ENCODE measurements at places on chromosomes 6 and 20. TPM values are rescaled to one million over a fixed set of nuclear protein-coding genes. Genes with fewer than 3 reads are reported as not detected.

DNA sequence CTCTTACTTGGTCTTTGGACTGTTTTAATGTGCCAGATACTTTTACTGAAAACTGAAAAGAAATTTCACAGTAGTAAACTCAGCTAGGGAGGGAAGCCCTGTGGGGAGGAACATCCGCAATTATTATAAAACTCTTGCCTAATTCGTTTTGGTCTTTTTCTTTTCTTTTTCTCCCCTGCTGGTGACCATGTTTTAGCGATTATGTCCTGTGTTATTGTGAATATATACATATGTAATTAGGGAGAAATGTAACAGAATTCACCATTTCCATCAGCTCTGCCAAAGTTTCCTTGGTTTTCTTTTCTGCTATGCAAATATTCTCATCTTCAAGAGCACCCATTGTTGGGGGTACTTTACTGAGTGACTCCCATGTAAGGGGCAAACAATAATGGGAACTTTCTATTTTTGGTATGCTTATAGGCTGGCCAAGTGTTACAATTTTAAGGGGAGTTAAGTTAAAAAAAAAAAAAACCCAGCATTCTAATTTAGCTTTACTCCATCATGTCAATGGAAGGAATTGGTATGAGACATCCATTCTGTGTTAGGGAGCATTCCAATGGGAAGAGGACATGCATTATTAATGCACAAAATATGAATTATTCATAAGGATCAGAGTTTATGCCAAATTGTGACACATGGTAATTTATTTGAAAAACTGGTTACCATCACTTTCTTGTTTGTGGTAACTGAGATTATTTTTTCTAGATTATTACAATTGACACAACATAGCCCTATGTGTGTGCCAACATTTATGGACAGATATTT lies 2.0 kb downstream of the DOK5 start:
- H3K36me3 ChIP-seq: no peaks in the 10 kb centered on the region
- H3K4me1 ChIP-seq: no peaks in the 10 kb centered on the region
- H3K27ac ChIP-seq: no peak overlapping the region
- DNase-seq: no peak
- no peak overlapping the region for H3K4me3 ChIP-seq

DNA sequence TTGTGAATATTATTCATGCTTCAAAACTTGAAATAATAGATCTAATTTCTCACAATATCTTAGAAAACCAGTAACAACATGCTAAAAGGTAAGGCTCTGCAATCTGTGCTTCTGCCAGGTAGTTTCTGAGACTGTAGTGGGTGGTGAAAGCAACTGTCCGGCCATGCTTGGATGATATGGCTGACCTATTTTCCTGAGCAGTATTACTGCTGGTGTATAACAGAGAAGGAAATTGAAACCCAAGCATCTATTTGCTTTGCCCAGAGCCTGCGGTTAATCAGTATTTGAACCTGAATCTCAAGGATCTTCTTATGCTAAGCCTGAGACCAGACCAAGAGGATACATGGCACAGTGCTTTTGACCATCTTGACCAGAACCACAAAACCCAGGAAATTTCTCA lies 563.8 kb downstream of the COL12A1 start:
- H3K36me3 ChIP-seq: no peaks in the 10 kb centered on the region
- H3K4me1 ChIP-seq: no peaks in the 10 kb centered on the region
- H3K4me3 ChIP-seq: no peak overlapping the region
- H3K27ac ChIP-seq: no peak overlapping the region

DNA sequence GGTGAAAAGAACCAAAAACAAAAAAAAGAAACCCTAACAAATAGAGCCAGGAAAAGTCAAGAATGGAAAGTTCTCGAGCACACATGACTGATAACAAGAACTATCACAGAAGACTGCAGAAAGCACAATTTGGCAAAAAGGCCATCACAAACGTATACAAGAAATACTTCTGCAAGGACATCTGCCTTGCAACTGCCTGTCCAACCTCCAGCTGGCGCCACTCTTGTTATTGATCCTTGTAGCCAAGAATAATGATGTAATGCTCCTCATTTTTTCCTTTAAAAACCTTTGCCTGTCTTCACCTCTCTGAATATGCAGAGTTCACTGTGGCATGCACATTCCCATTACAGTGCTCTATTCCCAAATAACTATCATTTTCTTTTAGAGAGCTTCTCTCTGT lies 87.9 kb upstream of the BMP5 start:
- H3K4me3 ChIP-seq: no peak overlapping the region
- no peak for DNase-seq
- no peaks in the 10 kb centered on the region for H3K36me3 ChIP-seq
- no peaks in the 10 kb centered on the region for H3K27me3 ChIP-seq

Gene SNAP25
- 6.2 TPM for total RNA-seq

- no peaks in the 10 kb centered on the region for H3K27me3 ChIP-seq
- no peak for DNase-seq
- no peak overlapping the region for H3K27ac ChIP-seq
- H3K4me3 ChIP-seq: no peak overlapping the region
- no peaks in the 10 kb centered on the region for H3K36me3 ChIP-seq
Measured at GRCh38 chr6:11702500-11703130, 76.0 kb downstream of the ADTRP start.

Gene PRDM13
- not detected for total RNA-seq

Gene FGD2
- total RNA-seq: 49.5 TPM

DNA sequence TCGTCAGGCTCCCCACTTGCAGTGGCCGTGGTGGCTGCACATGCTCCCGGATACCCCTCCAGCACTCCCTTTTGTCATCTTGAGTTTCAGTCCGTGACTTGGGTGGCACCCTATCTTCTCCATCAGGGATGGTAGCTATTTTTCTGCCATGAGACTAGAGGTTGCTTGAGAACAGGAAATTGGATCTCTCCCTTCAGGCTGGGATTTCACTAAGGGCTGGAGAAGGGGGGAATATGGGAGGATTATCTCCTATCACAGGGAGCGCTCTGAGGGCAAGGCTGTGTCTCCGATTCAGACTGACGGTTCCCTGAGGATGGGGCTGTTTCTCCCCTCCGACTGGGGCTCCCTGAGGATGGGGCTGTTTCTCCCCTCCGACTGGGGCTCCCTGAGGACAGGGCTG lies 123.1 kb downstream of the MRPL14 start:
- peaks cover 19% of the 10 kb centered on the region for H3K4me1 ChIP-seq
- no peak overlapping the region for H3K4me3 ChIP-seq
- H3K27ac ChIP-seq: peak overlapping the region; percentile 23
- DNase-seq: no peak
- peaks cover 2% of the 10 kb centered on the region for H3K27me3 ChIP-seq

Gene ITPA
- 59.7 TPM for total RNA-seq

Gene MEP1A
- 0.09 TPM for total RNA-seq

DNA sequence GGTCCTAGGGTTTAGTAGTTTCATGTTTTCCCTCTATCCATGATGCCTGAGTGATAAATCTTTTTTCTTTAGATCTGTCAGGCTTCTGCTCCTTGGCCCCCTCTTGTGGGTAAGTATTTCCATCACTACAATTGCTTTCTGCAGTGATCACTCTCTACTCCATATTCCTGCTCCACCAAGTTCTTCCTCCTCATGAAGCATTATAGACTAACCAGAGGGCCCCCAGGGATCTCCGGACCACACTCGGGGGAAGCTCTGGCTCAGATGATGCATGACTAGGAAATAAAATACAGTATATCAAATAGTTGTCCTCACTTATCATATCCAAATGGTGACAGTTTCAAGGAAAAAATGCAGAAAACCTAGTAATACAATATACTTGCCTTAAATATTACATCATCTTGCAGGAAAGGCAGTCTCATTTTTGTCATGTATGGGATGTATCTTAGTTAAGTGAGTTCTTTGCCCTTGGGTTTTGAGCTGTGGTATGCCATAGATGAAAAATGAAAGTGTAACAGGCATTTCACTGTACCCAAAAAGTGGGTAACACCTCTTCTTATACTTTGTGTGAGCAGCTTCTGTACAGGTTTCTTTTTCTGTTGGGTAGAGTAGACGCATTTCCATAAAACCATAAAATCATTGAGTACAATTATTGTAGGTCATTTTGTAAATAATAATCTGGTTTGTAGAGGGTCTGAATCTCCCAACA lies 200.9 kb upstream of the EYA4 start:
- H3K4me1 ChIP-seq: no peaks in the 10 kb centered on the region
- H3K4me3 ChIP-seq: no peak overlapping the region
- peak; percentile 9 for DNase-seq
- no peaks in the 10 kb centered on the region for H3K36me3 ChIP-seq

- H3K27ac ChIP-seq: no peak overlapping the region
- DNase-seq: no peak
- H3K27me3 ChIP-seq: no peaks in the 10 kb centered on the region
- no peaks in the 10 kb centered on the region for H3K36me3 ChIP-seq
Measured at GRCh38 chr20:50765674-50766073, 29.2 kb upstream of the BCAS4 start.

DNA sequence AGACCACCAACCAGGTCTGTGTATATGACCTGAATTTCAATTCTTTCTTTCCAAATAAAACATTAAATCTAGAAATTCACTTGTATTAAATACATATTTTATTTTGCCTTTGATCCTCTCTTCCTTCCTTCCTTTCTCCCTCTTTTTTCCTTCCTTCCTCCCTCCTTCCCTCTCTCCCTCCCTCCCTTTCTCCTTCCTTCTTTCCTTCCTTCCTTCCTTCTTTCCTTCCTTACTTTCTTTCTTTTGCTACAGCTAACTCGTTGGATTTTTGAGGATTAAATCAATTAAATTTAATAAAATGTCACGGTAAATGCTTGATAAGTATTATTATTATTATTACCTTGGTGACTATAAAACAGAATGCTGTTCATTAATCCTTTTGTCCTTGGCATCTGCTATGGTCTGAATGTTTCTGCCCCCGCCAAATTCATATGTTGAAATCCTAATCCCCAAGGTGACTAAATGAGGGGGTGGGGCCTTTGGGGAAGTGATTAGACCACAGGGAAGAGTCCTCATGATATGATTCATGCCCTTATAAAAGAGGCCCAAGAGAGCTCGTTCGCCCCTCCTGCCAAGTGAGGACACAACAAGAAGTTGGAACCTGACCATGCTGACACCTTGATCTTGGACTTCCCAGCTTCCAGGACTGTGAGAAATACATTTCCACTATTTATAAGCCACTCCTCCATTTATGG lies 67.6 kb upstream of the BTBD3 start:
- DNase-seq: no peak
- H3K27me3 ChIP-seq: no peaks in the 10 kb centered on the region
- H3K4me3 ChIP-seq: no peak overlapping the region

DNA sequence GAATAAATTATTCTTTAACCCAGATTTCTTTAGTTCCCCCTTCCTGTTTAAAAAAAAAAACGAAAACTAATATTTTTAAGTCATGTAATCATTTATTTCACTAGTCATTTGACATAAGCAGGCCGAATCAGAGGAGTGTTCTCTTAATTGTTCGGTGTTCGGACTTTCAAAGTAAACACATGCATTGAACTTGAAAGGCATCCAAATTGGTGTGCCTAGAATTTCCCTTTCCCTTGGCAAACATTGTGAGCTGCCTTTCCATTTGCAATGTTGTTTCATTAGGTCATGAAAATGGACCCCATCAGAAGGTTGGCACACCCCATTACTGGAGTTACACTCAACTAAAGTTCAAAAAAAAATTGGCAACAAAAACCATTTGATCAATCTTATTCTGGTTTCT lies 283.0 kb upstream of the MARCKS start:
- H3K36me3 ChIP-seq: no peaks in the 10 kb centered on the region
- H3K27me3 ChIP-seq: no peaks in the 10 kb centered on the region
- H3K4me3 ChIP-seq: no peak overlapping the region

GRCh38 chr6:112038756-112039430 lies 15.0 kb upstream of the CCN6 start:
- H3K4me1 ChIP-seq: peaks cover 2% of the 10 kb centered on the region
- no peak overlapping the region for H3K4me3 ChIP-seq
- no peaks in the 10 kb centered on the region for H3K36me3 ChIP-seq
- DNase-seq: no peak
- no peaks in the 10 kb centered on the region for H3K27me3 ChIP-seq

All from kidney (tissue), 22 donors.